ENCODE measurements at places on chromosomes 3 and 15.
A peak's percentile ranks its signal among the peaks of the same experiment; 100 is the strongest.

DNA sequence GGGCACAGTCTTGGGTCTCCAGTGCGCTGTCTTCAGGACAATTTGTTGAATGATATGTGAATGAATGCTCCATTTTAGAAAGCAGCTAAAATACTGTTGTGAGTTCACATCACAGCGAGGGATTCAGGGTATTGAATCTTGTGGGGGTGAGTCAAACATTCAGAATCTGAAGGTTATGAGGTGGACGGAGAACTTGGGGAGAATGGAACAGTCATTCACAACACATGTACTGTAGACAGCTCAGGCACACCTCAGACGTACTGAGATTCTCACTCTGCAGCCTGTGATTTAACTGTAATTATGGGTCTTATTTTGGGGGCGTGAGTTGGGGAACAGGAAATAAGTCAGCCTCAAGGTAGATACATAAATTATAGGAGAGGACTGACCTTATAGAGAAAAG, 13.9 kb downstream of the CRYBG3 start:
- DNase-seq = no peak

DNA sequence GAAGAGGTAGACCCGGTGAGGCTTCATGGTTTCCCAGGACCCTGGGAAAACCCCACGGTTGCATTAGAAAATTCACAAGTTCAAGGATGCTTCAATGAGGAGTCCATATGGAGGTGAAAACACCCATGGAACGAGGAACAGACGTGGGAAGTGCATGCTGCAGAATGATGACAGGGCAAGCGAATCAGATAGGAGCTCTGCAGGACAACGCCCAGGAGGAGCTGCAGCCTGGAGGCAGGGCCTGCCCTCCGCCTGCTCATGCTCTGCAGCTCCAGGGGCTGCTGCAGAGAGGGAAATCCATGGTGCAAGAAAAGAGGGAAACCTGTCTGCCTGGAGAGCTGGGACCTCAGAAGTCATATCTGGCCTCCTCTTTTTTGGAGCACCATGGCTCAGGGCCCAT, 61.5 kb downstream of the NUP210 start:
- DNase-seq = no peak

GRCh38 chr3:194404365-194405140, 5.5 kb upstream of the GP5 start:
- no peak for DNase-seq

- DNase-seq = no peak
Observed at GRCh38 chr3:171755015-171755589, 55.2 kb downstream of the PLD1 start.

GRCh38 chr3:142795332-142795731, 71.5 kb downstream of the TRPC1 start:
- no peak for DNase-seq

GRCh38 chr15:68783226-68784058, 37.3 kb downstream of the ANP32A start:
- peak; percentile 52 for DNase-seq

- DNase-seq = no peak
Observed at GRCh38 chr3:177820683-177821316, 623.5 kb upstream of the TBL1XR1 start.

All from stimulated activated CD8-positive, alpha-beta memory T cell treated with anti-CD3 and anti-CD28 coated beads, Interleukin-7, amount 100 ng/mL, for 1 hour (primary cell).